GM12891 (cell line): ENCODE measurements at places on chromosomes 12 and 14.

- no peak for DNase-seq
Measured at GRCh38 chr12:107525719-107526554, 159.7 kb upstream of the PWP1 start.

DNA sequence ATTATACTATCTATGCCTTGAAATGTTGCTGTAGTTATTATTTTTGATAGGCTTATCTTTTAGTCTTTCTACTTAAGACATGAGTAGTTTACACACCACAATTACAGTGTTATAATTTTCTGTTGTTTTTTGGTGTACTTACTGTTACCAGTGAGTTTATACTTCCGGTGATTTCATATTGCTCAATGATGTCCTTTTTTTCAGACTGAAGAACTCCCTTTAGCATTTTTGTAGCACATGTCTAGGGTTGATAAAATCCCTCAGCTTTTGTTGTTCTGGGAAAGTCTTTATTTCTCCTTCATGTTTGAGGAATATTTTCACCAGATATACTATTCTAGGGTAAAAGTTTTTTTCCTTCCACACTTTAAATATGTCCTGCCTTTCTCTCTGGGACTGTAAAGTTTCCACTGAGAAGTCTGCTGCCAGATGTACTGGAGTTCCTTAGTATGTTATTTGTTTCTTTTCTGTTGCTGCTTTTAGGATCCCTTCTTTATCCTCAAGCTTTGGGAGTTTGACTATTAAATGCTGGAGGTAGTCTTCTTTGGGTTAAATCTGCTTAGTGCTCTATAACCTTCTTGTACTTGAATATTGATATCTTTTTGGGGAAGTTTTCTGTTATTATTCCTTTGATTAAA is 41.5 kb upstream of the FERMT2 start:
- no peak for DNase-seq

- no peak for DNase-seq
Measured at GRCh38 chr12:66931091-66931490, 252.2 kb upstream of the GRIP1 start.

GRCh38 chr14:81519200-81520011 is 14.2 kb downstream of the SEL1L start:
- no peak for DNase-seq

GRCh38 chr14:68449561-68450181 is 343.2 kb downstream of the ZFP36L1 start:
- no peak for DNase-seq

DNA sequence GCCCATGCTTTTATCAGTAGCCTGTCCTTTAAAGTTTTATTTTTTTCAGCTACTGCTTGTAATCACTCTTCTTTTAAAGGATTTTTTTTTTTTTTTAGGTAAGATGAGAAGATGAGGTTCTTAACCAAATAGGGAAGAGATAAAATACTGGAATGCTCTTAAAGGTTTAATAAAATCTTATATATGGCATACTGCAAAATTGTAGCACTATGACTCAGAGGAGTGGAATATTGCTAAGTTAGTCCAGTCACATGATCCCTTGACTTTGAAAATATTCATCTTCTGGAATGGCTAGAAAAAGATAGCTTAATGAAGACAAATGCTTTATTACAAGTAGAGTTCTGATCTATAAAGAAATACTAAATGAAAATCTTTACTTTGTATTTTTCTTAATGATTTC is 116.6 kb downstream of the NAV3 start:
- DNase-seq: no peak

DNA sequence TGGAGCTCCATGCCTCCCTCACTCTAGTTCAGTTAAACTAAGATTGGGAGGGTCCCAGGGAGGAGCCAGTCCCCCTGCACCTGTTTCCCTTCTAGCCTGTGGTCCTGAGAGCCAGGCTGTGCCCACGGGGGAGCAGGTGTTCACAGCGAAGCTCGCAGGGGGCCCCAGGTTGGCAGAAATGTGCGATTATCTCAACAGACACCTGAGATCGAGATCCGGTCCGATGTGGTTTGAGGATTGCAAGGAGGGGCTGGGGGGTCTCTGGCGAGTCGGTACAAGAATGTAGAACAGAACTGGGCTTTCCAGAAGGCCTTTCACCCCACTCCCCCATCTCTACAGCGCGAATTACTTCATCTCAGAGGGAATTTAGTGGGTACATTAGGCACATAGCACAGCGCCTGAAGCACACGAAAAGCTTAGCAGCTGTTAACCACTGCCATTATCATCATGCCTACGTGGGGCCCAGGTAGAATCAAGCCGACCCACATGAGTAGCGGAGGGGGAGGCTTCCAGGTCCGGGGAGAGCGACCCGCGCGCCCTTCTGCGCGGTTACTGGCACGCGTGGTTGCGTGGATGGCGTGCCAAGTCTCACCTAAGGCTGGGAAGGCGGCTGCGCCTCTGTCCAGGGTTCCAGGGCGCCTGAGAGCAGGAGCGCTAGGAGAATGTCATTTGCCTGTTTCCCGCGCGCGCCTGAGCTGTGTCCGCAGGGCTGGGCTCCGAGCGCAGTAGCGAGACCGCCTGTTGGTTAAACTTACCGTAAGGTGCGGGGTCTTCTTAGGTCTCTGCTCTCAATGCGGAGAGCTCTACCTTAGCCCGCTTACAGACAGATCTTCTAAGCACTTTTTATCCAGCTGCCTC is 1539.5 kb upstream of the TMEM132C start:
- no peak for DNase-seq

DNA sequence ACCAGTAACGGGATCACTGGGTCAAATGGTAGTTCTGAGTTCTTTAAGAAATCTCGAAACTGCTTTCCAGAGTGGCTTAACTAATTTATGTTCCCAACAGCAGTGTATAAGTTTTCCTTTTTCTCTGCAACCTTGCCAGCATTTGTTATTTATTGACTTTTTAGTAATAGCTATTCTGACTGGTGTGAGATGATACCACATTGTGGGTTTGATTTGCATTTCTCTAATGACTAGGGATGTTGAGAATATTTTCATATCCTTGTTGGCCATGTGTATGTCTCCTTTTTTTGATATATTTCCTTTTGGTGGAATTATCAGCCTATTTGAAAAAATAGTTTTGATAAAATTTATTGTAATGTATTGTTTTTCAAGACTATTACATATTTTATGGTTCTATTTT is 701.2 kb upstream of the FBXO33 start:
- DNase-seq: no peak
